NCI-H1105 treated with DMSO at 0.1 percent for 48 hours (cell line): ENCODE measurements at places on chromosomes 11 and 22.

DNA sequence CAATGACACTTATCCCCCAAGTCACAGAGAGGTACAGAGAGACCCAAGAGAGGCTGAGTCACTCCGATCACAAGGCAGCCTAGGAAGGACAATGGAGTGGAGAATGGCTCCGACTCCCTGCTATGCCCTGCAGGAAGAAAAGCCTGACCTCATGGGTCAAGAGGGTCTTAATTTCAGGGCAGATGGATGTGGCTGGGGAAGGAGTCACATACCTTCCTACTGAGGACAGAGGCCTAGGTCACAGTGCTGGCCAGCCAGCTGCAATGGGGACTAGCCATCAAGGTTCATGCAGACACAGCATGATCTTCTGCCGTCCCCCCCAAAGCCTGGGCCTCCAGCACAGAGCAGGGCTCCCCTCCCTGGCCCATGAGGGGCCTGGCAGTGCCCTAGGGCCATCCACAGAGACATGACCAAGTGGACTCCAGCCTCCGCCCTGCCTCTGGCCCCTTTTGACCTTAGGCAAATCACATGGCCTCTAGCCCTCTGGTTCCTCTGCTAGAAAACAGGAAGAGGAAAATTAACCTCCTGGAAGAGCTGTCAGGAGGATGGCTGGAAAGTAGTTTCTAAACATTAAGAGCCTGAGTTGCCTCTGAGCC lies 1.8 kb downstream of the ARRB1 start:
- DNase-seq = no peak

- DNase-seq = peak; percentile 55
These were observed 41.7 kb downstream of the KCNJ4 start for GRCh38 chr22:38413085-38414008.

- DNase-seq = peak; percentile 26
These were observed 999 bp downstream of the TSKU start for GRCh38 chr11:76783896-76784813.

- no peak for DNase-seq
These were observed 563.1 kb upstream of the ISX start for GRCh38 chr22:34502821-34503220.

GRCh38 chr22:29503811-29504372 lies 23.9 kb downstream of the NEFH start:
- DNase-seq = peak; percentile 18

DNA sequence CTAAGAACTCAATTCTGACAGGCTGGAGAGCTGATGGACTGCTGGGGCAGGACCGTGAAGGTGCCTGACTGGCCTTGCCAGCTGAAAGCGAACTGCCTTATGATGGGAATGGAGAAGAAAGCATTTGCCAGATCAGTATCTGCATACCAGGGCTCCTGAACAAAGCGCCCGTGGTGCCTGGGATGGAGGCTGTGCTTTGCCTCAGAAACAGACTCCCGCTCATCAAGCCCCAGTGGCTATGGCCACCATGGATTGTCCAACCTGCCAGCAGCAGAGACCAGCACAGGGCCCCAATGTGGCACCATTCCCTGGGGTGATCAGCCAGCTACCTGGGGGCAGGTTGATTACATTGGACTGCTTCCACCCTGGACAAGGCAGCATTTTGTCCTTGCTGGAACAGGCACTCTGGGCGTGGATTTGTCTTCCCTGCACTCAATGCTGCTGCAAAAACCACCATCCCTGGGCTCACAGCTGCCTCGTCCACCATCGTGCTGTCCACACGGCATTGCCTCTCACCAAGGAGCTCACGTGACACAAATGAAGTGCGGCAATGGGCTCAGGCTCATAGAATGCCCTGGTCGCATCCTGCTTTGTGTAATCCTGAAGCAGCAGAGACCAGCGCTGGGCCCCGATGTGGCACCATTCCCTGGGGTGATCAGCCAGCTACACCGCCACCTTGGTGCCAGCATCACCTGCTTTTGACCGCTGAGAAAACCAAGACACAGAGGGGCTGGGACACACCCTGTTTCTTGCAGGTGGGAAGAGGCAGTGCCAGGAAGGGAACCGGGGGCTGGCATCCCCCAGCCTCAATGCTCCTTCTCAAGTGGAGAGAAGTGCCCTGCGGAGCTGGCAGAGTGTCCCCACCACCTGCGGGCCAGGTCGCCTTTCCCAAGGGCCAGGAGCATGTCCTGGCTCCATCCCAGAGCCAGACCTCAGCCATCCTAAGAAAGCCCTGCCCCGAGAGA lies 1367.5 kb downstream of the BRD1 start:
- DNase-seq = no peak

DNA sequence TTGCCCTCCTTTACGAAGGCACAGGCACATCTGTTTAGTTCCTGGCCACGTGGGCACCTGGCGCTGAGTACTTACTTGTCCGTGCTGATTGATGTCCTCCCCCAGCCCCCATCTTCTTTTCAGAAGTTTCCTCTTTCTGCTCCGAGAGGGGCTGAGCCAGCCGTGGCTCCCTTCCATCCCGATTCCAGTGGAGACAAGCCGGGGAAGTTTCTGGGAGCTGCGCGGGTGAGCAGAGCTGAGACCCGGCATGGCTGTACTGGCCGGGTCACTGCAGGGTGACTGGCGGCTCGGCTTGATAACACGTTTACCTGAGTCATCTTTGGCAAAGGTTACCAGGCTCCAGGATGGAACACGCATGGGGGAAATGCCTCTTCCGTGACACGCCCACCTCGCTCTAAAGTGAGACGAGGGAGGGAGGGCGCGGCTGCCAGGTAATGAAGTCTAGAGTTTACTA lies 45.4 kb upstream of the ATXN10 start:
- no peak for DNase-seq

DNA sequence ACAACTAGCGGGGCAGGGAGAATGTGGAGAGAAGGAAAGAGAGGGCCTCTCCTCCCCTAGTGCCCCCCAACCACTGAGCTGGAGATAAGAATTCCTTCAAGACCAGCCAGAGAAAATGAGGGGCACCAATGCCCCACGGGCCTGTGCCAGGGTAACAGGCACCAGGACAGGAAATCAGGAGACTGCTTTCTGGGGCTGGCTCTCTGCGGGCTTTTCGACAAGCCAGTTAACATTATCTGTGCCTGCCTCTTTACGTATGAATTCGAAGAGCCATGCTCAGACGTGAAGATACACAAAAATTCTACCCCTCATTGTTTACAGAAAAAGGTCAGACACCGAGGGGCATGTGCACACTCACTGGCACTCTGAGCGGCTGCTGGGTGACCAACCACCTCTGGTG lies 52.1 kb downstream of the MYH9 start:
- DNase-seq = no peak

DNA sequence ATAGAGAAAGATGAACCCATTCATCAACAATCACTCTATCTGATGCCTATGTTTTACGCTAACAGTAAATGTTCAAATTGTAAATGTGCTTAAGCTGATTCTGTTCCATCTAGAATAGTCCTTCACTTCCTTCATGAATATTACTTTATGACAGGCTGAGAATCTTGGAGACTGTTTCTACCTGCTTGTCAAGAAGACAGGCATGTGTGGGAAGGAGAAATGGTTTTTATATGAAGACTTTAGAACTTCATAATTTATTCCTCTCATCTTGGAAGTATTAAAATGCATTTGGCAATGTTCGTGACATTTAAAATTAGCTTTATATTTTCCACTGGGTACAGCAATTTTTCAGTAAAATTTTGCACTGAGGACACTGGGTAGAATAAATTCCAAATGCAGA lies 41.0 kb downstream of the ELMOD1 start:
- DNase-seq = no peak

DNA sequence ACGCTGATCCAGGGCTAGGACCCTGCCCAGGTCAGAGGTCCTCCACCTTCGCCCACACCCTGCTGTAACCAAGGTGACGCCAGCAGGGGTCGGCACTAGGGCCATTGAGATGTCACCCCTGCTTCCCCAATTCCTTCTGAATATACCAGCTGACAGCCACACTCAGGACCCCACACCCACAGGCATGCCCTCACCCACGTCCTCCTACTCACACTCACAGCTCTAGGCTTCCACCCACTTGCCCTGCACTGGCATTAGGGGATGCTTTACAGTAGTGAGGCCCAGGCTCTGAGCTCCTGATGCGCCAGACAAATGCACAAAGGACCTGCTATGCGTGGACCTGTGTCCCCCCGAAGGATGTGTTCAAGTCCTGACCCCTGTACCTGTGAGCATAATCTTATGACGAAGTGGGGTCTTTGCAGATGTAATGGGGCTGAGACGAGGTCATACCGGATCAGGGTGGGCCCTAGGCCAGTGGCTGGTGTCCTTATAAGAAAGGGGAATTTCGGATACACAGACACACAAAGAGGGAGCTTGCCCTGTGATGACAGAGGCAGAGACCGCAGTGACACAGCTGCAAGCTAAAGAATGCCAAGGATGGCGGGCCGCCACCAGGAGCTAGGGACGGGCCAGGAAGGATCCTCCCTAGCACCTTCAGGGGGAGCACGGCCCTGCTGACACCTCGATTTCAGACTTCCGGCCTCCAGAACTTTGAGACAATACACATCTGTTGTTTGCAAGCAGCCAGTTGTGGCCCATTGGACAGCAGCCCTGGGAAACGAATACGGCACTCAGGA lies 11.2 kb downstream of the WNT11 start:
- no peak for DNase-seq

- no peak for DNase-seq
These were observed 4.9 kb downstream of the RRP8 start for GRCh38 chr11:6598555-6598954.

DNA sequence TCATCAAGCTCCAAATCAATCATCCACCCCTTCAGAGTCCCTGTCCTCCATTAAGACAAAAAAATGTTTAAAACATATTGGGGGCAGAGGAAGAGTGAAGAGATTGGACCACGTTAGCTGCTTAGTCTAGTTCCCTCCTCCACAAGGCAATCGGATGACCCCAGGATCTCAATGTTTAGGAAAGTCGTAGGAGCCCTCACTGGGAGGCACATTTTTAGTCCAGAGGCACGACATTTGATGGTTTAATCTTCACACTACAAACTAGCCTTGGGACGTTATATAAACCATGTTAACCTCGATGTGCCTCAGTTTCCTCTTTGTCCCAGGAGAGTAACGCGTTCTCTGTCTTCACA lies 588 bp upstream of the FAT3 start:
- DNase-seq = no peak

GRCh38 chr11:135009125-135009524 lies 597.1 kb upstream of the B3GAT1 start:
- no peak for DNase-seq

GRCh38 chr22:43796567-43796966 lies 15.5 kb downstream of the EFCAB6 start:
- peak; percentile 13 for DNase-seq

DNA sequence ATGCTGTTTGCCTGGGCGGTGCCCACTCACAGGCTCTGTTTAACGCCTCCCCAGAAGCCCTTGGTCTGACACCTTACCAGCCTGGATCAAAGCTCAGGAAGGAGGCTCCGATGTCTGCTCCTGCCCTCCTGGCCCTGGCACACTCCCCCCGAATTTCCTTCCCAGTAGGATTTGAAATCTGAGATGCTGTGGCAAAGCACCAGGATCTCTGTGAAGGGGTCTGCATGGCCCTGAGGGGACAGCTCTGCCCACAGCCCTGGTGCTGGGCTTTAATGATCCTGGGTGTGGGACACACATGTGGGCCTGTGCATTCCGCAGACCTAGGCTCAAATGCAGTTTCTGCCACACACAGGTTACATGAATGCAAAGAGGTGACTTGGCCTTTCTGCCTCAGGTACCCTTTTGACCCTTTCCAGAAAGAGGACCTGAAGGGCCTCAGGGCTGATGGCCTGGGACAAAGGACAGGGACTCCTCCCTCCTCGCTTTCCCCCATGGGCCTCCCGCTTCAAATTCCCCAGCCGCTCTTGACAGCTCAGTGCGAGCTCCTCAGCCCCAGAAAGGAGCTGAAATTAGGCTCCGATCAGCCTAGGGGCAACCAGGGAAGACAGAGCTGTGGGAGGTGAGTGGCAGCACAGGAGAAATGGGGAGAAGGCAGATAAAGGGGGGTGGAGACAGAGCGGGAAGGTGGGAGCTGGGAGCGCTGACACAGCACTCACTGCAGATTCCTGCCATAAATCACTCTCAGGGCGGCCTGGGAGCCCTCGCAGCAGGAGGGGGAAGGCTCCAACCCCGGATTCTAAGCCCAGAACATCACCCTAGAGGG lies 41.3 kb downstream of the TRIM29 start:
- DNase-seq = no peak

- DNase-seq = no peak
These were observed 442 bp downstream of the COPB1 start for GRCh38 chr11:14499178-14499559.

DNA sequence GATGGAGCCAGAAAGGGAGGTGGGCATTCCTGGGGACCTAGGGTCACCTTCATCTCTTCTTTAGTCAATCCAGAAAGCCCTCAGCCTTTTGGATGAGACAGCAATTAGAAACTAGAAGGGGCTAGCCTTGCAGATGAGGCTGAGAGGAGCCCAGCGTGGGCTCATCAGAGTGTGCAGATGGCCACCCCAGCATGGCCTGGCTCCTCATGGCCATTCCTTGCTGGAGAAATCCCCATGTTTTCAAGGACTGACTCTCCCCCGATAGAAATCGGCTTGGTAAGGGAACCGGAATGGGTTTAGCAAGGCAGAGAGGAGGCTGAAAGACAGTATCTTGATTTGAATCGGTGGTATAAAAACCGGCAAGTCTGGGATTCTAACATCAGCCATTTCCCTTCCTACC lies 274.6 kb downstream of the BUD13 start:
- no peak for DNase-seq

GRCh38 chr11:64894070-64894811 lies 15.8 kb upstream of the EHD1 start:
- DNase-seq = peak; percentile 62

- DNase-seq = no peak
These were observed 269.3 kb downstream of the BUD13 start for GRCh38 chr11:116503216-116504160.

GRCh38 chr11:80309301-80309700 lies 868.5 kb upstream of the TENM4 start:
- DNase-seq = no peak

GRCh38 chr11:30902929-30903328 lies 316.8 kb upstream of the MPPED2 start:
- no peak for DNase-seq

DNA sequence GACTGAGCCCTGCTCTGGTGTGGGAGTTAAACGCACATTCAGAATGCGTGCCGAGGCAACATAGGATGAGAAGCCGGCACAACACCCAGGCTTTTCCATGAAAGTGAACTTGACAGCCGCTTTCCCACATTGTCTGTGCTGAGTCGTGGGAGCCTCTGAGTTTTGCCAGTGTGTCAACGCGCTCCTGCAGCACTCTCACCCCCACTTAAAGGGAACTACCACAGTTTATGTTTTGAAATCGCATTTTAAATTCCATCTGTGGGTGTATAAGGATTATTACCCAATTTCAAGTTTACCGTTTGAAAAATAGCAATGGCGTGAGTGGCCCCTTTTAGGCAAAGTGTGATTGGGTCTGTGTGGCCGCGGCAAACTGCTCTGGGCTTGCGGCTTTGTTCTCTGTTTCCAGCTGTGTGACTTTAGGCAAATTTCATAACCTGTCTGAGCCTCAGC lies 81.5 kb downstream of the FBLN1 start:
- DNase-seq = no peak
